GM23338 (cell line): ENCODE measurements at places on chromosomes 12 and 14. TPM values are rescaled to one million over a fixed set of nuclear protein-coding genes. Genes with fewer than 3 reads are reported as not detected.

The TESPA1 gene
- polyA plus RNA-seq: 0.34 TPM in 1 of 2 replicates, not detected in the other

The GPR65 gene
- polyA plus RNA-seq: not detected in 2 replicates

The SCNN1A gene
- polyA plus RNA-seq: 34.0 and 37.1 TPM in 2 replicates

The STXBP6 gene
- polyA plus RNA-seq: 29.0 TPM in 2 replicates

The KLRD1 gene
- 0.02 and 0.27 TPM in 2 replicates for polyA plus RNA-seq
